Tibial artery (tissue), 4 donors: ENCODE measurements at places on chromosomes 2 and 18.

DNA sequence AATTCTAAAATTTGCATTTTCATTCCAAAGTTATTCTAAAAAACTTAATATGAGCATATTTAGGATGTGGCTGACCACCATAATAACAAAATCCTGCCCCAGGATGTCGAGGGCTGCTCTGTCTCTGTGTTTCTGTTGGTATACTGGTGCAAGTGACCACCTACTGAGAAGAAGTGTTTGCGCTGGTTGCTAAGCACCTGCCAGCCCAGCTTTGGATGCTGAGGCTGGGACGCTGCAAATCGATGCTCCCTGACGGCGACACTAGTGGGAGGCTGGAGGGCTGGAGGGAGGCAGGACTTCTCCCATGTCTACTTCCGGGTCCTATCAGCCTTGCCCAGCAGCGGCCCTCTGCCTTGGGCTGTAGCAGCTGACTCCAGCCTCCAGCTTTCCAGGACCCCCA lies 45.0 kb downstream of the LAMA1 start:
- no peak for DNase-seq

DNA sequence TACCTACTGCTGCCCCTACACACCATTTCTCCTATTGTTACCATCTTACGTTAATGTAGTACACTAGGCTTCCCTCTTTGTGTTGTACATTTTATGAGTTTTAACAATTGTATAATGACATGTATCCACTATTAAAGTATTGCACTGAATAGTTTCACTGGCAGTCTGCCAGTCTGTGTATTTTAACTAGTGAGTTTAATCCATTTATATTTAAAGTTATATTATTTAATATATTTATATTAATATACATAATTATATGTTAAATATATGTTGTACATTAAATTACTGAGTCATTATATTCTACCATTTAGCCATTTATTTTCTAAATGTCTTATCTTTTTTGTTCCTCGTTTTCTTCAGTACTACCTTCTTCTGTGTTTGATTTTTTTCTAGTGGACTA lies 44.8 kb upstream of the PHLPP1 start:
- DNase-seq, result no peak

- DNase-seq, result peak; percentile 68
Measured at GRCh38 chr2:235734688-235735231, 240.9 kb downstream of the AGAP1 start.

DNA sequence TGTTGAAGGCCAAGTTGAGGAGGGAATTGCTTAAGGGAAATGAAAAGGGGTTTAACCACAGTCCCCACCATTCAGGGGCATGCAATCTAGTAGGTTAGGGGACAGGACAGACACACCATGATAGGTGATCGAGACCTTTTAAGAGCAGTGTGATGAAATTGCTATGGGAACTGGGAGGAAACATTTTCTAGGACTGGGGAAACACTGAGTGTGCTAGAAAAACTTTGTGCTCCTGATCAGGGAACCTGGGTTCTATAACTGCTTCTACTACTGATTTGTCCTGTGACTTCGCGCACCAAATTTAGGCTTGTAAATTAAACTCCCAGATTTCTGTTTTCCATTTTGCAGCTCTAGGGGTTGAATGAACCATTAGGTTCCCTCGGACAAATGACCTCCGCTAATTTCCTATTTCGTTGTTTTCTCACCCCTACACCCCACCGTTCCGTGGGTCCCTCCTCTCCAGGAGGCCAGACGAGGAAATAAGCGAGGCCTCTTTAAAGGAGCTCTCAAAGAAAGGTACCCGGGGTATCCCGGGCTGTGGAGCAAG lies 371 bp upstream of the LCLAT1 start:
- DNase-seq, result no peak

DNA sequence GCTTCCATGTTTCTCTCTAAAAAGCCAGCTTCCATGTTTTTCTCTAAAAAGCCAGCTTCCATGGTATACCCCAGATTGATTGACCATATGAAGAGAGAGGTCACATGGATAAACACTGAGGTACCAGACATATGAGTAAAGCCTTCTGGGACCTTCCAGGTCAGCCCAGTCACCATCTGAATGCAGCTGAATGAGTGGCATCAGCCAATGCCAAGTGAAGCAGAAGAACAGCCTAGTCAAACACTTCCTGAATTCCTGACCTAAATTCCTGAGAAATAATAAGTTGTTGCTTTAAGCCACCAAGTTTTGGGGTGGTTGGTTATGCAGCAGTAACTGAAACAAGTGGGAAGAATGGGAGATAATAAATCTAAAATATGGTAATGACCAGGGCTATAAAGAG lies 5.7 kb upstream of the ALS2 start:
- no peak for DNase-seq

DNA sequence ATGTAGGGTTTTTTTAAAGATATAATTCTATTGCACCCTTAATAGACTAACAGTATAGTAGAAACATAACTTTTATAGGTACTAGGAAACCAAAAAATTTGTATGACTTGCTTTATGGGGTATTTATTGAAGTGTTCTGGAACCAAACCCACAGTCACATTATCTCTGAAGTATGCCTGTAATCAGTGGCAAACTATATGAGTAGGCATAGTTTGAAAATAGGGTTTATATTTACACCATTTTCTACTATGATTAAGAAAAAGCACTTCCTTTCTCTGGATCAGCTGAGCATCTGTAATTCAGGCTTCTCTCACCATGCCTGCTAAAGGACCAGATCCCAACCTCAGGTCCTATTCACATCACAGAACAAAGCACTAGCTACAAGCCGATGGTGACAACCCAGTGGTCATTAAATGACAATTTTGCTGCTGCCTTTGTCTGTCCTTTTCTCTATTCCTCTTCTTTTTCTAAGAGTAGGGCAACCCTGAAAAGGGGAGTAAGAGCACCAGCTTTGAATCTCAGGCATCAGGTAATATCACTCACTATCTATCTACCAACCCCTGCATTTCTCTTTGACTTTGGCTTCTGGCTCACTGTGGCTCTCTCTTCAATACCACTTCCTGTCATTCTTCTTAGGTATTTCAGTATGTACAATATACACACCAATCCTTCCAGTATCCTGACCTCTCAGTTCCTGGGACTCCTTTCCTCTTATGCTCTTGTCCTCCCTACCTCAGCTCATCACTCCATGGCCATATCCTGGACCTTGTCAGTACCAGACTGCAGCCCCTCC lies 14.4 kb downstream of the NEMP2 start:
- no peak for DNase-seq
